Bronchial epithelial cell (primary cell): ENCODE measurements at places on chromosomes 11 and 22. TPM values are rescaled to one million over a fixed set of nuclear protein-coding genes. Genes with fewer than 3 reads are reported as not detected.

Gene CREB3L1
- 0.13 and 0.53 TPM in 2 replicates for total RNA-seq

Gene MAP6
- total RNA-seq = 0.13 TPM in 1 of 2 replicates, not detected in the other

Gene SMIM35
- not detected in 2 replicates for total RNA-seq

Gene NELL1
- not detected in 2 replicates for total RNA-seq

Gene DPAGT1
- total RNA-seq = 9.5 and 12.1 TPM in 2 replicates

Gene ZBTB16
- total RNA-seq = 3.1 and 3.2 TPM in 2 replicates

Gene MMP1
- 68.1 and 168 TPM in 2 replicates for total RNA-seq

Gene TCN2
- 1.1 and 3.7 TPM in 2 replicates for total RNA-seq
